ENCODE measurements at places on chromosomes 2 and 18.
A peak's percentile ranks its signal among the peaks of the same experiment; 100 is the strongest.

DNA sequence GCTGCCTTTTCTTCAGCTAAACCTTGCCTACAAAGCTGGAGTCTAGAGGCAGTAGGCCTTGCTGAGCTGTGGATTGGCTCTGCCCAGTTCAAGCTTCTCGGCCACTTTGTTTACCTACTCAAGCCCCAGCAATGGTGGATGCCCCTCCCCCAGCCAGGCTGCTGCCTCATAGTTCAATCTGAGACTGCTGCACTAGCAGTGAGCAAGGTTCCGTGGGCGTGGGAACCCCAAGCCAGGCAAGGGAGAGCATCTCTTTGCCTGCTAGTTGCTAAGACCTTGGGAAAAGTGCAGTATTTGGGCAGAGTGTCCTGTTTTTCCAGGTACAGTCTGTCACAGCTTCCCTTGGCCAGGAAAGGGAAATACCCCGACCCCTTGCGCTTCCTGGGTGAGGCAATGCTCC lies 68.9 kb downstream of the VAPA start:
- no peak for DNase-seq

GRCh38 chr2:8501061-8501720 lies 180.7 kb upstream of the ID2 start:
- DNase-seq: no peak

DNA sequence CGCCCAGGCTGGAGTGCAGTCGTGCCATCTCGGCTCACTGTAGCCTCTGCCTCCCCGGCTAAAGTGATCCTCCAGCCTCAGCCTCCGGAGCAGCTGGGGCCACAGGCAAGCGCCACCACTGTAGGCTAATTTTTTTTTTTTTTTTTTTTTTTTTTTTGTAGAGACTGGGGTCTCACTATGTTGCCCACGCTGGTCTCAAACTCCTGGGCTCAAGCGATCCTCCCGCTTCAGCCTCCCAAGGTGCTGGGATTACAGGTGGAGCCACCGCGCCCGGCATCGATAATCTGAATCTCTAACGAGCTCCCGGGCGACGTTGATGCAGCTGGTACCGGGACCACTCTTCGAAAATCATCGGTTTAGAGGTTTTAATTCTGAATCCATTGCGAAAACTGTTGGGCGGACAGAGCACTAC lies 520 bp upstream of the CYP20A1 start:
- no peak for DNase-seq

DNA sequence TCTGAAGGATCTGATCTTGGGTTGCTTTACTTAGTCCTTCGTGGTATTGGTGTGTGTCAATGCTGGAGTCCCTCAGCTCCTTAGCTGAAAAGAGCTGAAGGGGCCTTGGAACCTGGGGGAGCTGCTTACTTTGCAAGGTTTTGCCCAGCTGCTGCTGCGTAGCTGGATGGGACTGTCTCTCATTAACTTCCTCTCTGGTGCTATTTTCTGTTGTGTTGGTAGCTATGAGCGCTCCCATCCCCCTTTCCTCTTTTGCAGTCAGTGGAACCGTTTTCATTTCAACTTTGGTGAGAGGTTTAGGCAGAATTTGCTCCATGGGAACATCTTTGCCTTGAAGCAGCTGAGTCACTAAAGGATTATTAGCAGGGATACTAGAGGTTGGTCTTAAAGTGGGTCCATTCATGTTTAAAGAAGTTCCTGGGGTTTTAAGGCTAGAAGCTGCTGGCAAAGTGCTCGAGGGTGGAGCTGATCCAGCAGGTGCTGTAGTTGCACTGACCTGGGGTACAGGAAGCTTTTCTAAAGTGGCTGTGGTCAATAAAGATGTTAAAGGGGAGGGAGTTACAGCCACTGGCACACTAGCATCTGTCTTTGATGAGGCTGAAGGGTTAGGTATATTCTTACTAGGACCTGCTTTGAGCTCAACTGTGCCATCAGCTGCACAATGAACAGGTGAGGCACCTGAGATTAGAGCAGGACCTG lies 69.9 kb upstream of the DTNB start:
- DNase-seq: no peak

DNA sequence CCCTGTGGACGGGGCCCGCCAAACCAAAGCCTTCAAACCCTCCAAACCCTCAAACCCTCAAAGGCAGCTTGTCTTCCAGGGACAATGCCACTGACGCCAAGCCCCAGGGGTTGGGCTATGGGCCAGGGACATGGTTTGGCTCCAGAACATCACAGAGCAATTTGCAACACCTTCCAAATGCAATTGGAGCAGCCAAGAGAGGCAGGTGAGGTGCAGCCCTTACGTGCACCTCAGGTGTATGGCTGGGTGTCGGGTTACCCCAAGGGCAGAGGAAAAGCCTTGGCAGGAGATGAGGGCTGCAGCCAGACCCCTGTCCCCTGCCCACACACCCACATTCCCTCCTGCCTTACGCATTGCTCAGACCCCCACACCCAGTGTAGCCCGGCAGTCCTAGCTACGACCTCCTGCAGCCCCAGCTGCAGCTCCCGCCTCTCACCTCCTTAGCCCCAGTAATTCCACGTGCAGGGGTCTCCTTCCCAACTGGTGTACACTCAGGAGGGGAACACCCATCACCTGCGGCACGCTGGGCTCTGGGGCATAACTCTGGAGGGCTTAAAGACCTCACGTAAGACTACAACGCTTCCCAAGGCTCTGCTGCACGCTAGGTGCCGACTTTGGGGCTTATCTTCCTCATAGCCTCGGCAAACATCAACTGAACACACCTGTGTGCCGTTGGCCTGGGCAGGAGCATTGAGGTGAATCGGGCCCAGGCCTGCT lies 88.7 kb downstream of the TFCP2L1 start:
- DNase-seq: no peak

GRCh38 chr2:238021327-238021726 lies 39.5 kb upstream of the SCLY start:
- no peak for DNase-seq

- no peak for DNase-seq
Observed at GRCh38 chr2:187312718-187313282, 135.3 kb downstream of the CALCRL start.

- no peak for DNase-seq
Observed at GRCh38 chr18:65021021-65021420, 729.8 kb upstream of the CDH7 start.

GRCh38 chr2:228938629-228939028 lies 332.5 kb downstream of the PID1 start:
- DNase-seq: no peak

GRCh38 chr2:39996653-39997080 lies 217.6 kb upstream of the THUMPD2 start:
- DNase-seq: no peak

DNA sequence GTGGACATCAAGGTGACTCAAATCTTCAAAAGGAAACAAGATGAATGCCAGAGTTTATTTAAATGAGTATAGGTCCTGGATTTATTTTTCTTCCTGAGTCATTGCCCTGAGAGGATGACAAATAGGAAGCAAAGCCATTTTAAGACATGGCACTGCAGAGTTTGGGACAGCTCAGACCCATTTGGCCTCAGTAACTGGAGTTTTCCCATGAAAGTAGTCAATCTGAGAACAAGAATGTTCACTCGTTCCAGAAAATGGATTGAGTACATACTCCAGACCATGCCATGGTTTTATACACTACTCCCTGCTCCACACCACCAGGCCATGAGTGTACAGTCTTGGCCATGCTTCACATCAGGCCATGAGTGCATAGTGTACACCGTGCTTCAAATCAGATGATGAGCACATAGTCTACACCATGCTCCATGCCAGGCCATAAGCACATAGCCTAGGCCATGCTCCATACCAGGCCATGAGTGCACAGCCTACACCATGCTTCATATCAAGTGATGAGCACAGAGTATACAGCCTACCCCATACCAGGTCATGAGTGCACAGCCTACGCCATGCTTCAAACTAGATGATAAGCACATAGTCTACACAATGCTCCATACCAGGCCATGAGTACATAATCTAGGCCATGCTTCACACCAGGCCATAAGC lies 202.4 kb downstream of the FBXO15 start:
- no peak for DNase-seq

GRCh38 chr2:189304360-189304759 lies 124.8 kb upstream of the COL5A2 start:
- peak; percentile 6 for DNase-seq

DNA sequence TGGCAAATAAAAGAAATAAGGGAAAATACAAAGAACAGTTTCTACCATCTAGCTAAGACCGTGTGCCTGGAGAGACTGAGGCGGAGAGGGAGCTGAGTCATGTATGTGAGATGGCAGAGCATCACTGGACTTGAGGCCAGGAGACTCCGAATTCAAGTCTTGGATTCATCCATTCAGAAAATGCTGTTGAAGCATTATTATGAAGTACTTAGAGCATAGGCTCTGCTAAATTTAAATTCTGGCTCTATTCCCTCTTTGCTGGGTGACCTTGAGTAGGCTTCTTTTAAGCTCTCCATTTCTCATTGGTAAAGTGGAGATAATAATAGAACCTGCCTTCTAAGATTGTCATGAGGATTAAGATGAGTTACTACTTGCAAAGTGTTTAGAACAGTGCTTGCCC lies 34.7 kb downstream of the NPHP1 start:
- DNase-seq: no peak

DNA sequence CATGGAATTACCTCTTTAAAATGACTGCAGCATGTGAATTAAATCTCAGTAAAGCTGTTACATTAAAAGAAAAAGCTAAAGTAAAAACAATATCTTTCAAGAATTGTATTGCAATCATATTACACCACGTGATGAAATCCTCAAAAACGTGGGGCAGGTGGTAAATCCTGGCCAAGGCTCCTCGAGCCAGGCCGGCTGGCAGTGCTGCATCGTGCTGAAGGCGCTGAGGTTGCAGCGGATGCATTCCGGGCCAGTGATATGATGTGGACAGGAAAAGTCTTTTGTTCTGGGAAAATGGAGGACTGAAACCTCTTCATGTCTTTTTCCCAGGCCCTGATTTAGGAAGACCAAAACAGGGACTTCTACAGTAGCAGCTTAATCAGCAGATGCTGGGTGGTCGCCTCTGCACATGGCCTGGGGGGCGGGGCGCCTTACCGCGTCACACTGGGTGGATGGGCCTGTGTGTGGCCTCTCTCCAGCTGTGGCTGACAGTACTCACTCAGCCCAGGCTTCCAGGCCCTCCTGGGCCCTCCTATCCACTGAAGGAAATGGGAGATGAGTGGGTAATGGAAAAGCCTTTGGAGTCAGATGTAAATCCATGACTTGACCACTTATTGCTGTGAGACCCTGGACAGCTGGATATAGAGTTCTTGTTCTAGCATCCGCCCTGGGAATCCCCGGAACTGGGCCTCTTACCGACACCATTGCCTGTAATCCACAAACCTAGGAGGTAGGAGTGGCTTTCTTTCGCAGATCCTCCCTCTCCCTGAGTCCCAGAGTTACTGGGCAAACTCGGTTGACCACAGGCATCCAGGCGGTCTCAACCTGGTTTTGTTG lies 45.1 kb downstream of the PROC start:
- no peak for DNase-seq

- DNase-seq: no peak
Observed at GRCh38 chr18:39911716-39912115, 2043.3 kb upstream of the PIK3C3 start.

DNA sequence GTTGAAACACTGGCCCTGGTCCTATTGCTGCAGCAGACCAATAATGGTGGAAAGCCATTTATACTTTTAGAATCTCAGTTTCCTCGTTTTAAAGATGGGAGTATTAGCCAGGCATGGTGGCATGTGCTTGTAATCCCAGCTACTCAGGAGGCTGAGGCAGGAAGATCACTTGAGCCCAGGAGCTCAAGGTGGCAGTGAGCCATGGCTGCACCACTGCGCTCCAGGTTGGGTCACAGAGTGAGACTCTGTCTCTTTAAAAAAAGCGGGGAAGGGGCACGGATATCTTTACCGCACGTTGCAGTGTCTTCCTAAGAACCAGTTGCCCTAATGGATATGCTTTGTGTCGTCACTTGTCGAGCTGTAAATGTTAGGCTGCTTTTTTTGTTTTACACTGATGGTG lies 8.3 kb downstream of the MTCL1 start:
- no peak for DNase-seq

GRCh38 chr2:10688921-10689807 lies 611 bp downstream of the NOL10 start:
- DNase-seq: no peak

GRCh38 chr2:131153529-131153928 lies 48.4 kb downstream of the PLEKHB2 start:
- no peak for DNase-seq

- no peak for DNase-seq
Observed at GRCh38 chr18:58625839-58626238, 3.1 kb downstream of the ALPK2 start.

Data from effector CD8-positive, alpha-beta T cell (primary cell).